ENCODE measurements at places on chromosomes 6 and 20.

- no peak for DNase-seq
These were observed 49.3 kb downstream of the KCTD20 start for GRCh38 chr6:36492092-36492491.

DNA sequence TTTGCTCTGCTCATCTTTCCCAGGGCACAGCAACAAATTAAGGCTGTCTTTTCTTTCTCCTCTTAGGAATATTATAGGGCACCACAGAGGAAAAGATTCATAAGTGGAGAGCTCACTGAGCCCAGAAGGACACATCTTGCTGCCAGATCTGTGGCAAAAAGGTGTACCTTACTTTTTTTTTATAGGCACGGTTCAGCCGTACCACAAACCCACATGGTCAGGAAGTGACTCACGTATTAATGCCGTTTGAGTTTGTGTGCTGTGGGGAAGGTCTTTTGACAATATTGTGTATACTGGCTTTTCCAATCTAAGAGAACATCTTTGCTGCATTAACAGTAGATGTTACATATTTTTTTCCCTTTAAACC lies 28.4 kb downstream of the PAQR8 start:
- no peak for DNase-seq

- DNase-seq = no peak
These were observed 5.1 kb upstream of the KIAA0408 start for GRCh38 chr6:127464161-127464880.

DNA sequence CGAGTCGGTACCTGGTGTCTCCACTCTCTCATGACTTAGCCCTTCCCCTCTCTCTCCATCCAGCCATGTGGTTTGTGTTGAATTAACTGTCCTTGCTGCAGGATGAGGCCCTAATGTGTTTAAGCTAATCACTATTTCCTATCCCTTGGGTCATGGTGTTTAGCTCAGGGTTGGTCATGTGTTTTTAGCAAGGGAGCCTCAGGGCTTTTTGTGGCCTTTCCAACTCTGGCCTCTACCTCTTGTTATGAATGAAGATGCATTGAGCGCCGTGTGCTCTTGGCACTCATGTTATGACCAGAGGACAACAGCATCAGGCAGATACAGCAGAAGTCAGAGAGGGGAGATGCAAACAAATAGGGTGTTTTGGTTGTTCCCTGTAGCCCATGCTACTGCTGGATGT lies 674.2 kb upstream of the FLRT3 start:
- no peak for DNase-seq

DNA sequence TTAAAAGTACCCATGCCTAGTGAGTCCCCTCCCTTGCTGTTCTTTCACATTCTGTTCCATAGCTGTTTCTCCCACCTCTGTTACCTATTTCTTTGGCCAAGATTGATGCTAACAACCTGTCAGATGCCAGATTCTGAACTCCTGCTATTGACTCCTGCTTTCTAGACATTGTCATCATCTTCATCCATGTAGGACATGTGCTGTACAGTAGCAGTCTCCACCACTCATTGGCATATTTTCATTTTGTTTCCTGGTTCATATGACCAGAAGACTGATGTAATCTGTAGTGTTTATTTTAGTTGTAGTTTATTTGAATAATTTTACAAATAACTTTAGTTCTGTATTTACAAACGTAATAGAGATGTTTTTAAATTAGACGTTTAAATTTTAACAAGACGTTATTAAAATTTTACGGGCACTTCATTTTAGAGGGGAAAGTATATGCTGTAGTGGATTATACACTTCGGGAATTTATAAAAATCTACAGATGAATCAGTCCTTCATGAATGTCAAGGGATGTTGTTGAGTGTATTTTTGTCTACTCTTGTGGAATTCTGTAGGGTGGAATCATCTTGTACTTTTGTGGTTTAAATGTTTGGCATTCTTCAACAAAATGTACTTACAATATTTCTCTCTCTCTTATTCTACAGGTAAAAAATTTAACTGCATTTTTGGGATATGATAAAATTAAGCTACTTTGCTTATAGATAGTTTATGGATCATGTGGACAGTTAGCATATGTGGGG lies 34.1 kb downstream of the TRMT11 start:
- no peak for DNase-seq

DNA sequence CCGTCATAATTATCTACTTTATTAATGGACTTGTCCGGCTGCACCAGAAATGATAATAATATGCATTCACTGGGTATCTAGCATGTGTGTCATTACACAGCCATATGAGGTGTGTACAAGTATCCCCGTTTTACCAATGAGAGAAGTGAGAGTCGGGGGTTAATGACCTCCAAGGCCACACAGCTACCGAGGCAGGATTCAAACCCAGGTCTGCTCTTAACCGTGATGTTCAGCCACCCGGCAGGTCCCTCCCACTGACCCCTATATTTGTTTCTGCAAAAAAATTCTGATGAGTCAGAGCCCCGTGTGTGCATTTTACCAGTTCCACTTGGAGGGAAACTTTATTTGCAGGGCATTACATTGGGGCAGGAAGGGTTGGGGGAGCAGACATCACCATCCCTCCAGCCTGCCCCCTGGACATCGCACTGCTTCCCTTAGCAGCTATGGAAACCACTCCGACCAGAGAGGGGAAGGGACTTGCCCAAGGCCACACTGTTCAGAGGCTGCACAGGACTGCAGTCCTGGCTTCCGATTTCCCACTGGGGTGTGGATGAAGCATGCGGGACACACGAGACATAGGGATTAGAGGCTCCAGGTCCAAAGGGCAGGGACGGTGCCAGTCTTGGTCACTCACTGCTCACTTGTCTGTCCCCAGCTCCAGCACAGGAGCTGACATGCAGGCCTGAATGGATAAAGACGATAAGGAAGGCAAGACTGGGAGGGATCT lies 10.1 kb upstream of the SRC start:
- DNase-seq = no peak

GRCh38 chr20:60057123-60057865 lies 99.1 kb downstream of the CDH26 start:
- peak; percentile 76 for DNase-seq

DNA sequence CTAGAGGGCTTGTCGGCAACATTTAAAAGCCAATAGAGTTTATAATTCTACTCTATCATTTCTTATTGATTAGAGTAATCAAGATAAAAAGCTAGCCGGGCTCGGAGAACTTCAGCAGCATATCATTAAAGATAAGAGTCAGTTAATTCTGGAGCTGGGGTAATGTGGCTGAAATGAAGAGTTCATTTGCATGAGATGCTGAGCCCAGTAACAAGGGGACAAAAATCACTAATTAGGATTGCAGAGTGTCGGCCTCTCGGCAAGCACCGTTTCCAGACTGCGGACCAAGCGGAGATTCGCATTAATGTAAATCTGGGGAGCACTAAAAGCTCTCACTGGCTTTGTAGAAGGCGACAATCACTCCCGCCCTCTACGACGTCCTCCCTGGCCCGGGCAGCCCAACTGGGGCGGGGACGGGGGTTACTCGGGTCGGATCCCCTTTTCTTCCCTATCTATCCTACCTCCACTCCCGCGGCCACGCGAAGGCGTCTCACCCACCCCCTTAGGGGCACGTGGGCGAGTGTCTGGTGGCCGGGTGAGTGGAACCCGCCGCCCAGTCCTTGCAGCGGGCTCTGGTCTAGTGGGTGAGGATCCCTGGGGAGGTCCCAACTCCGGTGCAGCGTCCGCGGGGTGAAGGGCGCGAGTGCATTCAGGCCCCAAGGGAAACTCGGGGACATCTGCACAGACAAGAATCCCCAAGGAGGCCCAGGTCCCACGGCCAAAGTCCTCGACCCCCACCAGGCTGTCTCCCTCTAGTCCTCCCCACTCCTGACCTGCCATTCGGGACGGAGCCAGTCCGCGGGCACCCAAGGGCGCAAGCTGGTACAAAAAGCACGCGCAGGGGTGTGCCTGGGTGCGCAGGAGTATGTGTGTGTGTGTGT lies 42.2 kb upstream of the OSTM1 start:
- DNase-seq = no peak

GRCh38 chr20:36399147-36399968 lies 93.2 kb downstream of the DLGAP4 start:
- DNase-seq = no peak

DNA sequence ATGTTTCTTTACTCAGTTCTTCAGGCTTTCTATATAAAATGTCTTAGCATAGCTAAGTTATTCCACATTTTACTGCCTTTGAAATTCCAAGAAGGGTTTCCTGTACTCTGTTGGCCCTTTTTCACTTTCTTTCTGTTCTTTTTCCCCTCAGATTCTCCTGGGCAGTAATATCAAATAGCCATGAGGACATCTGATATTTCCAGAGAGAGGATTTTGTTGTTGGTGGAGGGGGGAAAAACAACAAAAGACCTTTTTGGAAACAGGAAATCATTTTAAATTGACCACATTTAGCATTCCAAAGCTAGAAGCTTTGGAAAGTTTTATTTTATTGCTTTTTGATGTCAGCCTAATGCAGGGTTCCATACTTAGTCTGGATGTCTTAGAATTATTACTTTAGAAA lies 445.4 kb downstream of the GJA1 start:
- no peak for DNase-seq

DNA sequence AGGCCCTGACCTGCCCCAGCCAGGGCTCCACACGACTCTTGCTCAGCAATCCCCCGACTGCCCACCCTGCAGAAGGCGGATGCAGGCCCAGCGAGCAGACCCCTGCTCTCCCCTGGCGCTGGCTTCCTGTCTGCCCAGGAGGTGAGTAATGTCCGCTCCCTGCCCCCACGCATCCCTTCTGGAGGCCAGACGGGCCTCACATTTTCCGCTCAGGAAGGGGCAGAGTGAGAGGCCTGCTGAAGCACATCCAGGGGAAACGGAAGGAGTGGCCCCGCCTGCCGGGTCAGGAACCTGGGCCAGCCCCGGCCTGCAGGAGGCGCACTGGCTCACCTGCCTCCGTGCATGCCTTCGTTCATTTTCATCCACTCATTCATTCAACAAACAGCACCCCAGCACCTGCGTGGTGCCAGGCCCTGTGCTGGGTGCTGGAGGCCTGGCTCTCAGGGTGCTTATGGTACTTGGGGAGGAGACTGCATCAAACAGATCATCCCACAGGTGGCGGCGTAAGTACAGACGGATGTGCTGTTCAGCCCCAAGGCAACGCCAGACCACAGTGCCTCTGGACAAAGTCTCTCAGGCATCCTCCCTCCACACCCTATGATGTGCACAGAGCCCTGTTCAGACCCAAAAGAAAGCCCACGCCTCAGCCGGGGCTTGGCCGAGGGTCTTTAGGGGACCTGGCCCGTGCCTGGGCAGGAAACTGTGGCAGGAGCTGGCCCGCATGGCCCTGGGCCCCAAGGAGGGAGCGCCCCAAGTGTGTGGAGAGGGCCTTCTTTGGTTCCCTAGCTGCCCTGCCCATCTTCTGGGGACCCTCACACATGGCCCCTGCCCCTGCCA lies 112.1 kb downstream of the ASXL1 start:
- no peak for DNase-seq

- DNase-seq = no peak
These were observed 80.4 kb downstream of the RWDD2A start for GRCh38 chr6:83273596-83273995.

DNA sequence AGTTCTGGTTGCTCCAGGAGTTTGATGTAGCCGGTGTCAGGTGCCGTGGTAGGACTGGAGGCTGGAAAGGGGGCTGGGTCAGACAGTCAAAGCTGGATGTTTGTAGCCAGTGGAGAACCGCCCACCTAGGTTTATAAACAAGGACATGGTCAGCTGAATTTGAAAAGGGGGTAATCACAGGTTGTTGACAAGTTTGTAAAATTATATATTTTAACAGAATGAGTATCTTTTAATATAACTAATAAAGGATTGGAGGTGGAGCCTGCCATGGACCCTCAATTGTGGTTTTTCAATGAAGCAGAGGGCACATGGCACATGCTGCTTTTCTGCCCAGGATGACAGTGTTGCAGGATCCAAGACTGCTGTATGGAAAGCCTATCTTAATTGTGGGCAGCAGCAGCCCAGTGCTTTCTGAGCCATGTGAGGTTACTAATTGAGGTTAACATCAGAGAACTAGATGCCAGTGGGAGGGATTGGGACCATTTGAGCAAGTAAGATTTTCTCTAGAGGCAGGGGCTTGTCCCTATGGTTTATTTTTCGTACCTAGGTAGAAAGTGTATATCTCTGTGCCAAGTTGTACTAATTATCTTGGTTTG lies 9.7 kb downstream of the HECA start:
- DNase-seq = no peak

DNA sequence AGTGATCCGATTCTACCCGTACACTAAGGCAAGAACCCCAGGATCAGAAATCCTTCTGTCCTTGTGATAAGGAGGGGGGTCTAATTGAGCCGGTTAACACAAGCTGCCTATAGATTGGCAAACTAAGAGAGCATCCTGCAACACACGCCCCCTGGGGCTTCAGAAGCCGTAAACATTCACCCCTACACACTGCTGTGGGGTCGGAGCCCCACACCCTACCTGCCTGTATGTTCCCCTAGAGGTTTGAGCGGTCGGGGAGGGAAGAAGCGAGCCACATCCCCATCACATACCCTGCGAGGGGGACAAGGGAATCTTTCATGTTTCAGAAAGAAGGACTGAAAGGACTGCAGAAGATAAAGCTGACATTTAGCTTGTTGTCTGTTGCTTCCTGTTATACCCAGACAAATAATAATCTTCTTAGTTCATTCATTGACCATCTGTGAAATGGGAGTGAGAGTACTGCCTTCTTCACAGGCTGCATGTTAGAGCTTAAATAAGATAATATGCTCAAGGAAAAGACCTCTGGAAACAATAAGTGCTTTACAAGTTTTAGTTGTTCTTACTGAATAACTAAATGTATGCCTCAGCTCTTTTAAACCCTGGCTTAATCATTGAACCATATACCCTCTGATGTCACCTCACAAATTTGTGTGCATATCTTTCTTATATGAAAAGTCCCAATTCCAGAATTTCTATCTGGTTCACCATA lies 74.2 kb upstream of the RNF217 start:
- DNase-seq = no peak

- no peak for DNase-seq
These were observed 10.9 kb upstream of the MTRF1L start for GRCh38 chr6:153013438-153013837.

GRCh38 chr20:39624316-39624715 lies 662.2 kb downstream of the DHX35 start:
- no peak for DNase-seq

DNA sequence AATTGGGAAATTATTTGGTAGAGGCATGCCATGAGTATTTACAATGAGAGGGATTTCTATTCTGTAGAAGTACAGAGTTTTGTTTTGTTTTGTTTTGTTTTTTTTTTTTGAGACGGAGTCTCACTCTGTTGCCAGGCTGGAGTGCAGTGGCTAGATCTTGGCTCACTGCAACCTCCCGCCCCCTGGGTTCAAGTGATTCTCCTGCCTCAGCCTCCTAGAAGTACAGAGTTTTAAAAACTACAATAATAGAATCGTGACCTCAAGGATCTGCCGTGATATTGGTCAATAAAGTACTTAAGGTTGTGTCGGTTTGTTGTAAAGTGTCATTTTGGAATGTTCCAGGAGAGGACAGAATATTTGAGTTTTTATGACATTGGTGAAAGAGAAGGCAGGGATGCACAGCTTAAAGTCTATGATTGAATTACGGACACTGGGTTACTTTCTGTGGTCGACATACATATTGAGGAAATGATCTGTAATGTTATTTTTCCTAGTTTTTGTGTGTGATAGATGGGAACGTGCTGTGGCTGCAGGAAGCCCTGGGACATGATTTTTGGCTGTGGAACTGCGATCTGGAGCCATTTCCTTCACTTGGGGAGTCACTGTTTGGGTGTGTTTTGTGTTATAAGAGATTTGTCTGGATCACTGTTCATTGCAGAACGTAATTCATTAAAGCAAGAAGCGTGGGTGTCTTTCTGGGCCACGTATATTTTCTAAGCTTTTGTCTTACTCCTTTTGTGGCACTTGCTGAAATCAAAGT lies 59.6 kb downstream of the TIAM2 start:
- DNase-seq = no peak

- DNase-seq = no peak
These were observed 16.0 kb downstream of the DYNLT1 start for GRCh38 chr6:158628542-158628941.
